ENCODE measurements at places on chromosomes 4 and X.

DNA sequence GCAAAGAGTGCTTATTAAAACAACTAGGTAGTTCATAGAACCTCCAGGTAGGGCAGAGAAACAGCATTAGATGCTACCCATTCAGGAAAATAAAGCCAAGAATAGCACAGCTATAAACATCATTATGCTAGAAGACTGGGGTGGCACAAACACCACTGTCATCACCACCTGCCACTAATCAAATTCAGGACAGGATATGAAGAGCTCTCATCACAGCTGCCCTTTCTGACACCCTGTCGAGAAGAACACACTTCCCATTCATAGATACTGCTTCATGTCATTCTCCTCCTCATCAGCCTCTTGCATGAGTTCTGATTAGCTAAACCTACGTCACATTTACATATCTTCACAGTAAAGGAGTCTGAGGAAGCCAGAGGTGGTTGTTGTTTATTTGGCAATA is 692.3 kb upstream of the HS3ST1 start:
- DNase-seq, result no peak
- H3K4me1 ChIP-seq, result peaks cover 5% of the 10 kb centered on the region
- no peaks in the 10 kb centered on the region for H3K36me3 ChIP-seq
- no peak overlapping the region for H3K27ac ChIP-seq
- no peak overlapping the region for H3K4me3 ChIP-seq

DNA sequence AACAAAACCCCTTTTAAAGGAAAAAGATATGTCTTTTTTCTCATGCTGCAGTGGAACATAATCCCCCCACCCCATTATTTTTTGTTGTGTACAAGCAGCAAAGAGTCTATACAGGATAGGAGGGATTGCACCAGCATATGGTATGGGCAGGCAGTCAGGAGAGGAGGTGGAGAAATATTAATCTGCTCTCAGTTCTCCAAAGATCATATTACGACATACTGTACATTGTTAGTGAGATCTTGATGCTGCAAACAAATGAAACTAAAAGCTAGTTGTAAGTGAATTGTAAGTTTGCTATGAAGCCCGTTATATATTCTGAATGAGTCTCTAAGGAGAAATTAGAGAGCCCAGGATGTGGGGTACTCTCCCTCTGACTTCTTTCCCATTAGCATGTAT is 75.3 kb downstream of the RAPGEF2 start:
- H3K36me3 ChIP-seq, result no peaks in the 10 kb centered on the region
- H3K27me3 ChIP-seq, result peaks cover 23% of the 10 kb centered on the region
- no peak overlapping the region for H3K4me3 ChIP-seq
- H3K4me1 ChIP-seq, result peaks cover 30% of the 10 kb centered on the region
- DNase-seq, result no peak

- H3K4me1 ChIP-seq, result peaks cover 10% of the 10 kb centered on the region
- H3K4me3 ChIP-seq, result no peak overlapping the region
- no peak for DNase-seq
- H3K27me3 ChIP-seq, result no peaks in the 10 kb centered on the region
- H3K36me3 ChIP-seq, result no peaks in the 10 kb centered on the region
Measured at GRCh38 chrX:23790155-23790497, 7.2 kb downstream of the SAT1 start.

DNA sequence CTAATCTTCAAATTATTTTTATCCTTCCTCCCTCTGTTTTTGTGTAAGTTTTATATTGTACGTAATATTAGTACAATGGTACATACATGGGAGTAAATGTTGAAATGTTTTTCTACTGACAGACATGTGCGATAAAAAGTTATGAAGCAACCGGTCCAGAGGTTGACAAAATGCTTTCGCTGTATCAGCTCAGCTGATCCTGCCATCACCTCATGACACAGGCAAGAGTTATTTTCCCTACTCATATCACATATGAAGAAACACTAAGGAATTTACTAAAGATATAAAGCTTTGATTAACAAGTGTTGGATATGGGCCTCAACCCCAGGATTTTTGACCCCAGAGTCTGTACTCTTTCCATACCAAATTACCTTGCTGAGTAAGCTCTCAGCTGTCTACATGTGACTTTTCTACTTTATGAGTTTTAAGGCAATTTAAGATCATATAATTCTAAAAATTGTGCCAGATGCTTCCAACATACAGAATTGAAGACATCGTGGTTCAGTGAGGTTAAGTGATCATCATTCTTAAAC is 50.0 kb downstream of the CLCN5 start:
- H3K27me3 ChIP-seq, result no peaks in the 10 kb centered on the region
- peaks cover 4% of the 10 kb centered on the region for H3K36me3 ChIP-seq
- H3K4me3 ChIP-seq, result no peak overlapping the region
- H3K4me1 ChIP-seq, result peaks cover 2% of the 10 kb centered on the region
- no peak for DNase-seq

GRCh38 chrX:32530802-32531403 is 680.4 kb downstream of the DMD start:
- H3K36me3 ChIP-seq, result no peaks in the 10 kb centered on the region
- H3K27me3 ChIP-seq, result peaks cover 15% of the 10 kb centered on the region
- H3K4me3 ChIP-seq, result peak overlapping the region; percentile 60
- H3K4me1 ChIP-seq, result no peaks in the 10 kb centered on the region
- H3K27ac ChIP-seq, result no peak overlapping the region

GRCh38 chr4:146930673-146931072 is 15.0 kb downstream of the TTC29 start:
- no peaks in the 10 kb centered on the region for H3K4me1 ChIP-seq
- no peak overlapping the region for H3K27ac ChIP-seq
- H3K4me3 ChIP-seq, result no peak overlapping the region
- no peak for DNase-seq
- no peaks in the 10 kb centered on the region for H3K36me3 ChIP-seq

- H3K27me3 ChIP-seq, result no peaks in the 10 kb centered on the region
- H3K27ac ChIP-seq, result no peak overlapping the region
- H3K4me3 ChIP-seq, result no peak overlapping the region
- peaks cover 6% of the 10 kb centered on the region for H3K36me3 ChIP-seq
- H3K4me1 ChIP-seq, result peaks cover 74% of the 10 kb centered on the region
- no peak for DNase-seq
Measured at GRCh38 chr4:184459413-184459812, 14.9 kb downstream of the IRF2 start.

GRCh38 chr4:3703343-3703676 is 62.9 kb upstream of the ADRA2C start:
- H3K4me3 ChIP-seq, result no peak overlapping the region
- H3K27me3 ChIP-seq, result peaks cover 50% of the 10 kb centered on the region
- H3K36me3 ChIP-seq, result peaks cover 6% of the 10 kb centered on the region
- H3K27ac ChIP-seq, result no peak overlapping the region
- H3K4me1 ChIP-seq, result no peaks in the 10 kb centered on the region

GRCh38 chr4:141375855-141376254 is 155.2 kb downstream of the ZNF330 start:
- peaks cover 10% of the 10 kb centered on the region for H3K27me3 ChIP-seq
- no peak overlapping the region for H3K4me3 ChIP-seq
- H3K4me1 ChIP-seq, result no peaks in the 10 kb centered on the region

GRCh38 chr4:125276811-125277210 is 37.9 kb upstream of the FAT4 start:
- H3K4me1 ChIP-seq, result no peaks in the 10 kb centered on the region
- H3K36me3 ChIP-seq, result no peaks in the 10 kb centered on the region
- no peak for DNase-seq
- no peaks in the 10 kb centered on the region for H3K27me3 ChIP-seq
- H3K27ac ChIP-seq, result no peak overlapping the region
- no peak overlapping the region for H3K4me3 ChIP-seq

- no peak overlapping the region for H3K27ac ChIP-seq
- no peaks in the 10 kb centered on the region for H3K27me3 ChIP-seq
- peaks cover 3% of the 10 kb centered on the region for H3K4me1 ChIP-seq
- DNase-seq, result no peak
Measured at GRCh38 chrX:97158269-97158668, 274.6 kb downstream of the RPA4 start.

DNA sequence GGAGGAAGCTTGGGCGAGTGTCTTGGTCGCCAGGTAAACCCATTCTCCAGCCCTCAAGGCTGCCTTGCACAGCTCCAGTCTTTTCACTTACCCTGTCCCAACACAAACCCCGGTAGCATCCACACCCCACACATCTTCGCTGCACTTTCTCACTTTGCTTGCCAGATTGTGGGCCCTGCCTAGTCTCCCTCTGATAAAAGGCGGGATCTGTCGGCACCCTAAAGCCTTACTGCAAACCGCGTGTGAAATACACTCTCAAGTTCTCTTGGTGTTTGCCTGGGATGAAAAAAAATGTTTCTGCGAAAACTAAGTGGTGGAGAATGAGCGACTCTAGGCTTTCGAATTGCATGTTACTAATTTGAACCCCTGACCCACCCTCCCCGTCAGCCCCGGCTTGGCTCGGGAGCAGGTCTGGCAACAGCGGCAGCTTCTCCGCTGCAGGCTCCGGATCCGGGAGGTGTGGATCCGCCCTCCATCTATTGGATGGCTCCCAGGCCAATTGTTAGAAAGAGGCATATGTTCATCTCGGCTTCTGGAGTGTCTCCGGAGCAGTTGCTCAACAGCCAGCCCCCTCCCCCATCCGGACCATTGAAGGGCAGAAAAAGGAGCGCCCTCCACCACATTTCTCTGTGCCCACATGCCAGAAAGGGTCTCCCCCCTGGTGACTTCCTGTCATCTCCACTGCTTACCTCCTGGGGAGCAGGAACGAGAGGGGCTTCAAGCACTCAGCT is 3.0 kb upstream of the CITED1 start:
- peaks cover 51% of the 10 kb centered on the region for H3K27me3 ChIP-seq
- H3K27ac ChIP-seq, result peak overlapping the region; percentile 94
- peaks cover 42% of the 10 kb centered on the region for H3K4me1 ChIP-seq
- DNase-seq, result no peak

- no peak overlapping the region for H3K27ac ChIP-seq
- H3K36me3 ChIP-seq, result no peaks in the 10 kb centered on the region
- H3K4me1 ChIP-seq, result no peaks in the 10 kb centered on the region
Measured at GRCh38 chrX:49767236-49767635, 61.9 kb upstream of the PAGE4 start.

- H3K27me3 ChIP-seq, result no peaks in the 10 kb centered on the region
- no peak for DNase-seq
- peak overlapping the region; percentile 40 for H3K27ac ChIP-seq
- peaks cover 5% of the 10 kb centered on the region for H3K4me1 ChIP-seq
- no peak overlapping the region for H3K4me3 ChIP-seq
- H3K36me3 ChIP-seq, result peaks cover 35% of the 10 kb centered on the region
Measured at GRCh38 chr4:38086151-38086848, 126.1 kb downstream of the PTTG2 start.

DNA sequence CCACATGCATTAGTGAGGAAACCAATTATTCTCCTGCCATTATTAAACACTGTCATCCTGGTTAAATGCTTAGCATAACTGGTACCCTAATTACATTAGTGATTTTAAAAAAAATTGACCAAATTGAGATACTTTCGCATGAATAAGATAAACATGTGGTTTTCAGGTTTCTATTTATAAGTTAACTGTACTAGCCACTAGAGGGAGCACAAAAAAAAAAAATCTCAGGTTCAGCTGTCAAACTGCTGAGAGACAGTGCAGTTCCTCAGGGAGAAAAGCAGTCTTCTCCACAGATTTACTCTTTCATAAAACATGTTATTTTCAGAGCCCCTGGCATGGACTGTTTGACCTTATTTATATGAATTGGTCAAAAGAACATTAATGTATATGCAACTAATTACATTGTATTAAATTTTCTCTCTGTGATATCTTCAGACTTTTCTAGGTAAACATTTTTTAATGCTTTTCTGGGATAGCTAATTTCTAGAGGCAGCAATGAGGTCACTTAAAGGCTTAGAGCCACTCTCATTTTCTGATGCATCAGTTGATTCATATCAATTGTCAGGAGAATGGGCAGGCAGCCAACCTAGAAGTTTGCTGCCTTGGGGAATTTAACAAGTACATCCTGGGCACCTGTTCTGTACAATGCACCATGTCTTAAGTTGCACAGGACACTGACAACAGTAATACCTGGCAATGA is 167.5 kb downstream of the CDS1 start:
- no peak overlapping the region for H3K27ac ChIP-seq
- DNase-seq, result peak; percentile 4
- no peaks in the 10 kb centered on the region for H3K36me3 ChIP-seq

DNA sequence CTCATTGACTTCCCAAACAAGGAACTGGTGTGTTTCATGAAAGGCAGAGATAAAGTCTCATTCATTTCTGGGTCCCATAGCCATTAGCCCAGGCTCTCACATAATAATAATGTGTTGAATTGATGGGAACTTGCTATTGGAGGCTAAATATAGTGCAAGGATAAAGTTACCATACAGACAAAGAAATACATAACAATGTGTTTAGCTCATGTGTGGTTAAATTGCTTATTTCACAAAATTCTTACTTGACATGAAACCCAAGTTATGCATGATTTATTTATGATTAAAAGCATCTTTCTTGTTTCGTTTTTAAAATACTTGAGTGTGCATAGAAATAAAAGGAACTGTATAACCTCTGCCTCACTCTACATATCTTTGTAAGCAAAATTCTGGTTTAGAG is 37.3 kb upstream of the LPAR4 start:
- no peak for DNase-seq
- no peak overlapping the region for H3K4me3 ChIP-seq
- H3K27ac ChIP-seq, result no peak overlapping the region

- H3K27me3 ChIP-seq, result no peaks in the 10 kb centered on the region
- H3K4me3 ChIP-seq, result no peak overlapping the region
- no peaks in the 10 kb centered on the region for H3K4me1 ChIP-seq
- no peak overlapping the region for H3K27ac ChIP-seq
- DNase-seq, result no peak
Measured at GRCh38 chr4:137082061-137082460, 450.2 kb downstream of the PCDH18 start.

GRCh38 chr4:36322921-36323354 is 41.5 kb downstream of the DTHD1 start:
- no peaks in the 10 kb centered on the region for H3K27me3 ChIP-seq
- no peaks in the 10 kb centered on the region for H3K36me3 ChIP-seq
- peak; percentile 21 for DNase-seq
- H3K4me1 ChIP-seq, result peaks cover 64% of the 10 kb centered on the region
- H3K4me3 ChIP-seq, result peak overlapping the region; percentile 49

GRCh38 chrX:56618323-56618722 is 54.9 kb downstream of the UBQLN2 start:
- H3K27me3 ChIP-seq, result no peaks in the 10 kb centered on the region
- peaks cover 4% of the 10 kb centered on the region for H3K36me3 ChIP-seq
- H3K4me1 ChIP-seq, result peaks cover 4% of the 10 kb centered on the region
- no peak overlapping the region for H3K4me3 ChIP-seq
- no peak overlapping the region for H3K27ac ChIP-seq

GRCh38 chr4:148447681-148448080 is 5.5 kb upstream of the NR3C2 start:
- no peak for DNase-seq
- H3K27me3 ChIP-seq, result peaks cover 7% of the 10 kb centered on the region
- peak overlapping the region; percentile 91 for H3K4me3 ChIP-seq
- peaks cover 16% of the 10 kb centered on the region for H3K4me1 ChIP-seq

All from naive B cell (primary cell).